Transverse colon (tissue), 4 donors: ENCODE measurements at places on chromosomes 4 and X. TPM values are rescaled to one million over a fixed set of nuclear protein-coding genes. Genes with fewer than 3 reads are reported as not detected.

GRCh38 chr4:109296527-109296926, 5.9 kb downstream of the COL25A1 start:
- no peak for DNase-seq
- H3K27me3 ChIP-seq: peaks cover 42% of the 10 kb centered on the region
- no peaks in the 10 kb centered on the region for H3K36me3 ChIP-seq
- H3K4me1 ChIP-seq: peaks cover 1% of the 10 kb centered on the region

The GPR173 gene
- total RNA-seq: 0.27 TPM

The PF4V1 gene
- total RNA-seq: not detected

The LDB2 gene
- 7.0 TPM for total RNA-seq

DNA sequence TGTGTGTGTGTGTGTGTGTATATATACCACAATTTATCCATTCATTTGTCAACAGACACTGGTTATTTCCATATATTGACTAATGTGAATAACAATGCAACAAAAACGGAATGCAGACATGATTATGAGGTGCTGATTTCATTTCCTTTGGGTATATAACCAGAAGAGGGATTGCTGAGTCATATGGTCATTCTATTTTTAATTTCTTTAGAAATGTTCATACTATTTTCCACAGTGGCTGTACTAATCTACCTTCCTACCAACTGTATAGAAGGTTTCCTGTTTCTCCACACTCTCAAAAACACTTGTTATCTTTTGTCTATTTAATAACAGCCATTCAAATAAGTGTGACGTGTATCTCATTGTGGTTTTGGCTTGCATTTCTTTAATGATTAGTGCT, 269.9 kb downstream of the OPHN1 start:
- no peaks in the 10 kb centered on the region for H3K36me3 ChIP-seq
- no peak overlapping the region for H3K4me3 ChIP-seq
- no peaks in the 10 kb centered on the region for H3K27me3 ChIP-seq
- H3K4me1 ChIP-seq: no peaks in the 10 kb centered on the region
- H3K27ac ChIP-seq: no peak overlapping the region
- no peak for DNase-seq

DNA sequence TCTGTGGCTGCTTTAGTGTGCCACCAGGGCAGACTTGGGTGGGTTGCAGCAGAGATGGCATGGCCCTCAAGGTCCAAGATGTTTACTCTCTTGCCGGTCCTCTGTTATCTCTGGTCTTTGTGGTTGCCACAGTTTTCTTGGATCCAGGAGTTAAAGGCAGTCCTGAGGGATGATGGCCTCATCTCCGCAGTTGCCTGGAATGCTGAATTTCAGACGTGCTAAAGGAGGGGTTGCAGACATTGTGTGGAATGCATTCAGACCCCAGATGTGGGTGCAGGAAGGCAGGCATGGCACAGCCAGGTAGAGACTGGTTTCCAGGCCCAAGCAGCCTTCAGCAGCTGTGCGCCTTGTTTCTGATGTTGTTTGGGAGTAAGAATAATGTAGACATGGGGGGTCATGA, 64.4 kb downstream of the TBL1X start:
- no peak overlapping the region for H3K4me3 ChIP-seq
- H3K27ac ChIP-seq: no peak overlapping the region
- DNase-seq: no peak
- H3K4me1 ChIP-seq: no peaks in the 10 kb centered on the region
- H3K36me3 ChIP-seq: no peaks in the 10 kb centered on the region
- no peaks in the 10 kb centered on the region for H3K27me3 ChIP-seq

DNA sequence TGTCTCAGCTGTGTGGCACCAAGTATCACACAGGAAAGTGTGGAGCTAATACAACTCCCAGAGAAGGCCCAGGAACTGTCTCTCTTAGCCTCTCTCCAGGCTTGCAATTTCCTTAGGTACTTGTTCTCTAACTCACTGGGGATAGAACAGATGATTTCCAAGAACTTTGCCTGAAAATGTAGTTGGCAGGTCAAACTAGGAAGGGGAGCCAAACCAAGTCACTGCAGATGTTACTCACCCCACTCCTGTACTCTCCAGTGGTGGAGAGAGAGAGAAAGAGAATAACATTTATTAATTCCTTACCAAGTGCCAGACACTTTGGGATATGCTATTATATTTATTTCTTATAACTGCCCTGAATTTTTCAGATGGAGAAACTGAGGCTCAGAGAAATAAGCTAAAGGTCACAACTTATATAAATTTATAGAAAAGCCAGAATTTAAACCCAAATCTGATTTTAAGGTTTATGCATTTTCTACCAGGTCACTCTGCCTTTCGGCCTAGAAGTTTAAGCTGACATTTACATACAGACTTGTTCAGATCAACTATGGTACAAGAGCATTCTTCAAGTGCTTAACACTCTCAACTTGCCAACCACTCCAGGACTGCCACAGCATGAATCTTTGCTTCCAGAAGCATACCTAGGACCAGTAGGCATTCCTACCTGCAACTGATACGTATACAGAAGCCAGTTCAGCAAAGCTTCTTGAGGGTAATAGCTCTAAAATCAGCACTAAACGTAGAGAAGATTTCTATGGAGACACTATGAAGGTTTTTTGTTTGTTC, 248.6 kb upstream of the ETNPPL start:
- no peak for DNase-seq
- H3K27me3 ChIP-seq: no peaks in the 10 kb centered on the region
- no peaks in the 10 kb centered on the region for H3K4me1 ChIP-seq
- H3K36me3 ChIP-seq: no peaks in the 10 kb centered on the region
- H3K27ac ChIP-seq: no peak overlapping the region

GRCh38 chrX:8728932-8729535, 2.9 kb downstream of the ANOS1 start:
- H3K4me1 ChIP-seq: no peaks in the 10 kb centered on the region
- no peak for DNase-seq
- H3K27me3 ChIP-seq: peaks cover 32% of the 10 kb centered on the region
- no peaks in the 10 kb centered on the region for H3K36me3 ChIP-seq

The RAB41 gene
- total RNA-seq: not detected

GRCh38 chr4:40227284-40227683, 30.5 kb downstream of the RHOH start:
- no peak for DNase-seq
- H3K36me3 ChIP-seq: no peaks in the 10 kb centered on the region
- no peak overlapping the region for H3K4me3 ChIP-seq
- H3K4me1 ChIP-seq: no peaks in the 10 kb centered on the region

DNA sequence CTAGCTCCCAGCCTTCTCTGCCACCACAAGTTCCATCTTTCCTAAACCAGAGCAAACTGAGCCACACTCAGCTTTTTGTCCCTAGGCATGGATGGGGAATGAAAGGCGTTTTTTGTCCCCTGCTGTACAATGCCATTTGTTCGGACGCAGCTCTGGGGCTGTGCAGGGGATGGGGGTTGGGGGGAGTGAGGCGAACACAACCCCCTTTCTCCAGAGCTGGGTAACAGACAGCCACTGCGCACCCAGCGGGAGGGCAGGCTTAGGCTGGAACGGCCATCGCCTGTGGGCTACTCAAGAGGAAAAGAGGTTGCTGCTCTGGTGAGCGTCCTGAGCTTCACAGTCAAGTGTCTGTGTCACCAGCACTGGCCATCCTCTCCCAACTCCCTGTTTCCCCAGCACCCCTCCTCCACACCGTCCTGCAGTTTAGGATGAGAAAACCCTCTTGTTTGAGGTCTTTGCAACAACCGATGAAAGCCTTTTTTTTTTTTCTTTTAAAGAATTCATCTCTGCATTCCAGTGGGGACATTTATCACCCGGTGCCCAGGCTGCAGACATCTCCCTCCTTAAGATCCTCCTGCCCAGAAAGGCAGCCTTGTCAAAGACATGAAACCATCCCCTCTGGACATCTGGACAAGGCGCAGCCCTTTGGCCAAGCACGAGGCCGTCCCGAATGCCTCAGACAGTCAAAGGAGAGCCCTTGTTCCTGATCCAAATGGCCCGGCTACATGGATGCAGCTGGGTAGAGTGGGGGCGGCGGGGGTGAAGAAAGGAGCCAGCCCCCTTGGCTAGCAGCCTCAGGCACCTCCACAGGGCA, 419.6 kb downstream of the BCOR start:
- no peaks in the 10 kb centered on the region for H3K27me3 ChIP-seq
- no peak overlapping the region for H3K27ac ChIP-seq
- H3K4me1 ChIP-seq: no peaks in the 10 kb centered on the region

DNA sequence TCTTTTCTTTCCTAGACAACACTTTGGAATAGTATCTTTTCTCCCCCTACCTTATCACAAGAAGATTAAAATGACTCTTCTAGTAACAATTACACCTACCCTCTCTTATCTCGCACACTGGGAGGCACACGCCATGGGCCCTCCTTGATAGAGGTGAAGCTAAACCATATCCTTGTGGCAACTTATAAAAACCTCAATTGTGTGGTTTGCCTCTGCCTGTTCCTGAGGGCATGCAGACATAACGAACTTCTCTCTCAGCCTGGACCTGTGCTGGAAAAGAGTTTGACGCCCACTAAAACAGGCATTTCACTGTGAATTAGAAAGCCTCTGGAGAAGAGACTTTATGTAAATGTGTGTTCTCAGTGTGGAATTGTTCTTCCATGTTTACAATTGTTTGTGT, 141.2 kb downstream of the NDST3 start:
- DNase-seq: no peak
- no peak overlapping the region for H3K4me3 ChIP-seq
- no peaks in the 10 kb centered on the region for H3K36me3 ChIP-seq
- H3K4me1 ChIP-seq: no peaks in the 10 kb centered on the region
- H3K27me3 ChIP-seq: no peaks in the 10 kb centered on the region

- peak overlapping the region; percentile 23 for H3K27ac ChIP-seq
- no peaks in the 10 kb centered on the region for H3K27me3 ChIP-seq
- DNase-seq: no peak
Observed at GRCh38 chrX:50704360-50704759, 109.6 kb downstream of the SHROOM4 start.

DNA sequence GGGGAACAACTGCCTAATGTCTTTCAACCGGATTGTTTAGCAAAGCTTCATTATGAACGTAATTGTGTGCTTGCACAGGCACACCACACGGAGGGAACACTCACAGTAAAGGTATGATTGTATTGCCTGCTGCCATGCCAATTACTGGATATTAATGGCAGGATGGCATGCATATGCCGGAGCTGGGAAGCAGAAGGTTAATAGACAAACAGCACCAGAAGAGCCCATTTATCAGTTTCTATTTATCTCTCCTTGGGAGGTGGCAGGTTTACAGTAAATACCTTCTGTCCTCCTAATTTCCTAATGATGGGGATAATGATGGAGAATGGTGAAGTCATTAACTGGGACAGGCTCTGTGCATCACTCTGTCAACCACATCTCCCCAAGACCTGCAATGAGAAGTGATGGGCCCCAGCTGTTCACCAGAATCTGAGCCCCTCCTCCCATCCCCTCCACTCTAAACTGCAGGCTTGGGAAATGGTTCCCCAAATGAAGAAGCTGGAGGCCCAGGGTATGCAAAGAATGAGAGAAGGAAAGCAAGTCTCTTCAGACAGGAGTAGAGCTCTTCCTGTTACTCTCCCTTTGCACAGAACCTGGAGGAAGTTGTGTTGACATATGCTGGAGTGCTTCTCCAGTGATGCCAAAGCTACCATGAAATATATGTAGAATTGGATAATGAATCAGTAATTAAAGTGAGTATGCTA, 160.8 kb downstream of the NAA11 start:
- H3K27ac ChIP-seq: no peak overlapping the region
- H3K4me3 ChIP-seq: no peak overlapping the region
- H3K36me3 ChIP-seq: no peaks in the 10 kb centered on the region
- no peaks in the 10 kb centered on the region for H3K4me1 ChIP-seq

The PARM1 gene
- total RNA-seq: 61.7 TPM

DNA sequence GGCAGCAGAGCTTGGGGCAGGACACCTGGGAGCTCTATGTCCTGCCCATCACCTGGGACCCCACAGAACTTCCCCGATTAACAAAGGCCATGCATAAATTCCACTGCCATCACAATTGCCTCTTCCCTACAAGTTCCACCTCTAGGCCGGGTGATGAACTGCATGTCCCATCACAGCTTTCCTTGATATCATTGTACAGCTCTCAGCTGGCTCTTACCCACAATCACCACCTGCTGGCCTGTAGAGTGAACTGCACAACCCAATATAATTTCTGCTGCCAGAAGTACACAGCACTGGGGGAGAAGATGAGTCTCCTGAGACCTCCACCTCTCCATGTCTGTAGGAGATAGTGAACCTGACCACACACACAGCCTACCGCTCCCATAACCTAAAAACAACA, 285.0 kb upstream of the AADAT start:
- H3K36me3 ChIP-seq: no peaks in the 10 kb centered on the region
- no peak overlapping the region for H3K27ac ChIP-seq
- peak; percentile 59 for DNase-seq
- no peaks in the 10 kb centered on the region for H3K27me3 ChIP-seq
- no peak overlapping the region for H3K4me3 ChIP-seq

DNA sequence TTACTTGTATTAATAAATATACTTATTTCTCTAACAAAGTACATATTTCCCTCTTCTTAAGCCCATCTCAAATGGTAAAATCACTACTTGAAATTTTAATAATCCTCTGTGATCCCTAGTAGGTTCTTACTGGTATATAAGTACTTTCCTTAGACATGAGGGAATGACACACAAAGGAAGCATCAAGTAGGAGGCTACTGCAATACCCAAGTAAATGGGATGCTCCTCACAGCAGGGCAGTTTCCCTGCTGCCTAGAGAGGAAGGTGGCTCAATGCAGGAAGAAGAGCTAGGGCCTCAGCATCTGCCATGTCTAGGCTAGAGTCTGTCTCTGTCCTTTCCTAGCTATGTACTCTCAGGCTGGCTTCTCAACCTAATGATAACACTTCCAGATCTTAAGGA, 122.1 kb upstream of the DIPK2B start:
- H3K27me3 ChIP-seq: no peaks in the 10 kb centered on the region
- no peaks in the 10 kb centered on the region for H3K36me3 ChIP-seq
- no peak overlapping the region for H3K4me3 ChIP-seq
- DNase-seq: no peak
- no peak overlapping the region for H3K27ac ChIP-seq
- H3K4me1 ChIP-seq: no peaks in the 10 kb centered on the region

DNA sequence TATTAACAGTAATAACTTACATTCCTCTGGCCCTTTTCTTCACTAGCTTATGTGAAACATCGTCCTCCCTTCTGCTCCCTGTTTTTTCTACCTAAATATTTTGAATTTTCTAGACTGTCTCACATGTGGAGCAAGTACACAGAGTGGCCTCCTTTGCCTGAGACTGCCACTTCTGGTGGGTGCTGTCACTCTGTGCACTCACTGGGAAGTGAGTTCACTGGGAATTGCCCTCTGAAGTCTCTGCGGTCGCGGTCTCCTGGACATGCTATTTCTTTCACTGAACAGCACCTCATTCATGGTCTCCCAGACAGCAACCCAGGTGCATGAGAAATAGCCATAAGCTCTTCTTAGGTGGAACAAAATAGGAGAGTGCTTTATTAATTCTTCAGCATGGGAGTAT, 1179.7 kb upstream of the ADGRL3 start:
- no peaks in the 10 kb centered on the region for H3K4me1 ChIP-seq
- H3K4me3 ChIP-seq: no peak overlapping the region
- no peaks in the 10 kb centered on the region for H3K27me3 ChIP-seq
- H3K27ac ChIP-seq: no peak overlapping the region

GRCh38 chr4:161828061-161828460, 335.7 kb downstream of the FSTL5 start:
- H3K4me3 ChIP-seq: no peak overlapping the region
- no peak for DNase-seq
- H3K27ac ChIP-seq: no peak overlapping the region
- H3K27me3 ChIP-seq: no peaks in the 10 kb centered on the region

- DNase-seq: no peak
- no peak overlapping the region for H3K27ac ChIP-seq
Observed at GRCh38 chr4:6989331-6989923, 53.7 kb upstream of the TADA2B start.

The TCEAL2 gene
- total RNA-seq: 3.2 TPM

GRCh38 chr4:156934259-156934635, 37.4 kb downstream of the PDGFC start:
- H3K36me3 ChIP-seq: no peaks in the 10 kb centered on the region
- H3K27ac ChIP-seq: no peak overlapping the region
- H3K4me1 ChIP-seq: peaks cover 3% of the 10 kb centered on the region
- no peak overlapping the region for H3K4me3 ChIP-seq
- no peaks in the 10 kb centered on the region for H3K27me3 ChIP-seq
- no peak for DNase-seq
